ENCODE measurements at places on chromosomes 16 and 17. TPM values are rescaled to one million over a fixed set of nuclear protein-coding genes. Genes with fewer than 3 reads are reported as not detected.

DNA sequence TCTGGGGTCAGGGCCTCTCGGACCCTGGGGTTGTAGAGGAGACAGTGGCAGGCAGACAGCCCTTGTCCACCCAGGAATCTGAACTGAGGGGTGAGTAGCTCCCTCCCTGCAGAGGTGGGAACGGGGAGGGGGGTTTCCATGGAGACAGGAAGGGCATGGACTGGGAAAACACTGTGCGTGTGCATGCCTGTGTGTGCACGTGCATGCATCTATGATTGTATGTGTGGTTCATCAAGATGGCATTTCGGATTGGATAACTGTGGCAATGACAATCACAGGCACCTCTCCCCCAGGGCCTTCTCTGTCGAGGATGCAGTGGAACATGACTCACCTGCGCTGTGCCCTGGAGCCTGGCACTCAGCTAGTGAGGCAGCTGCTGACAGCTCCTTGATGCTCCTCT is 6.1 kb upstream of the CD300C start:
- no peak for DNase-seq

DNA sequence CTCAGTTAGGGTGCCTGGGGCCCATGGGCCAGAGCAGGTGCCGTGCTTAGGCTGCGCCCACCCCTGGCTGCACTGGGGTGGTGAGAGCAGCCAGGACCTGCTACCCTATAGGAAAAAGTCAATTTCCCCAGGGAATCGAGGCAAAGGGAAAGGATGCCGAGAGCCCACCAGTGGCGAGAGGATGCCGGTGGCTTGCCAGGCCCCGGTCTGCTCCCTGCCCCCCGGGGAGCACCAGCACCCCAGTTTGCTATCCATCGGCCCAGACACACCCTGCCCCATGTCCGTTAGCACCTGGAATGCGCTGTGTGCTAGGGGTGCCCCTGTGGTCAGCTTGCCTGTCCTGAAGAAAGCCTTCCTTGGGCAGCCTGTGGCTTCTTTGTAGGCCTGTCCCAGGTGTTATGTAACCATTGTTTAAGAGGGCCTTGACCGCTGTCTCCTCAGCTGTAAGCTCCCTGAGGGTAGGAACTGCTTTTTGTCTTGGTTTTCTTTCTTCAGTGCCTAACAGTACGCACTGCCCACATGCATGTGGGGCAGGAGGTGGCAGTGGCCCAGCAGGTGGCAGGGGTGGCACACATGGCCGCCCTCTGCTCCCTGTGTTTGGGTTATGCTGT is 40.8 kb downstream of the NT5M start:
- no peak for DNase-seq

DNA sequence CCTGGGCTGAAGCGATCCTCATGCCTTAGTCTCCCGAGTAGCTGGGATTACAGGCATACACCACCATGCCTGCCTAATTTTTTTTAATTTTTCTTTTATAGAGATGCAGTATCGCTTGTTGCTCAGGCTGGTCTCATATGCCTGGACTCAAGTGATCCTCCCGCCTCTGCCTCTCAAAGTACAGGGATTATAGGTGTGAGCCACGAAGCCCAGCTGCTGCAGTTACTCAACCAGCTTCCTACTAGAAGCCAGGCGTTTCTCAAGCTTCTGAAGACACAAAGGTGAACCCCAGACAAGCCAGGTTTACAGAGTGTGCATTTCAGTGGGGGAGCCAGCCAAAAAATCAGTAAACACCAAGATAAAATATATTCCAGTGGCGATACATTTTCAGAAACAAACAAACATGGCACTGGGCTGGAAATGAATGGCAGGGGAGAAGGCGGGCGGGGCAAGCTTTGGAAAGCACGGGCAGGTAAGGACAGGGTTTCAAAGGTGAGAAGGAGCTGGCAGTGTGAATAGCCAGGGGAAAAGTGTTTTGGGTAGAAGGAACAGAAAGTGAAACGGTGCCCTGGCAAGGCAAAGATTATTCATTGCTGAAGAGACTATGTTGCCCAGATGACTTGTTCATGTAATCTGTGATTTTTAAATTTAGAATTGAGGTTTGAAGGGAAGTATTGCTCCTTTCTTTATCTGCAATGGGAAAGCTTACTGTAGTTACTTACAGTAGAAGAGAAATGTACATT is 471.1 kb downstream of the WWOX start:
- DNase-seq: no peak

SLC38A8 gene
- total RNA-seq: not detected

RAP1GAP2 gene
- 63.8 TPM for total RNA-seq
